ENCODE measurements at places on chromosomes 1 and 21.

DNA sequence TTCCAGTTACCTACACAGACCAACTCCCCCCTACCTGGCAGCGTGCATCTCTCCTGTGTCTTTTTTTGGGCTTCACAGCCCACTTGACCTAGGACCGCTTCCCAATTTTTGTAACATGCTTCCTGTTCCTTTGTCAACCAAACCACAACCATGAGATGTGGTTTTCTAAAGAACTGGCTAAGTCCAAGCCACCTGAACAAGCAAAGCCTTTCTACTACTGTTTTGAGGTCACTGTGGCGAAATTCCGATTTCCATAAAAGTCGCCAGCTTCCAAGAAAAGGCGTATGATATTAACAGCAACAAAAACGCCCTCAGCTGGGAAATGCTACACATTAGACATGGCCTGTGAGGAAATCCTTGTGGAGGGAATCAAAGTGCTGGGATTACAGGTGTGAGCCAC is 12.7 kb upstream of the AK2 start:
- no peak for DNase-seq

DNA sequence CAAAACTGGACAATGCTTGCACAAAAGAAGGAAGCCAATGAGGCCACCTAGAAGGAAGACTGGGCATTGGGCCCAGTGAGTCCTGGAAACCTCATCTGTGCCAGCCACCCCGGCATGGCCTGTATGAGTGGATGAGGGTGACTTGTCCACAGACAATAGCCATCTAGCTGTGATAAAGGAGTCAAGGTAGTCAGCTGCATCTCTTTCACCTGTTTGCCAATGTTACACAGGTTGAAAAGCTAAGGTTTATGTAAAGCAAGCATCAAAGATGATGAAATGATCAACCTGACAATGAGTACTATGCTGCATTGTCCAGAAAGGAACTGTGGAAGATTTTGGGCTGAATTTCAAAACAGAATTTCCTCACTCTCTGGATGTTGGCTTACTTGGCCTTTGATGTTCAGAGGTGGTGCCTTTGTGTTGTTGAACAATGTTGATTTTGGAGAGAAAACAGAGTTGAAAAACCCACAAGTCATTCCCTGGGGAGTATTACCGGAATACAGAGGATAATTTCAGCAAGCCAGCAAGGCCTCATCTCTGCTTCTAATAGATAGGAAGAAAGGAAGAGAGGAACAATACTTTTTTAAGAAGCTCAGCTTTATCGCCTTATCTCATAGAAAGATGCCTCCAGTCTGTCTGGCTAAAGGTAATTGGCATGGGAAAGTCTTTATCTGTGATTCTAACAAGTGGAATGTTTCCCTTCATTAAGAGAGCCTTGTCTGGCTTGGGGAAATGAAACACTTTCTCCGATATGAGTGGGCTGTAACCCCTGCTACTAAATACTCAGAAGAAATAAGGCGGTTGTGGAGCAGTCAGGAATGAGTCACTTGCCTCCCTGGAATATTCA is 11.4 kb upstream of the SELE start:
- no peak for DNase-seq

DNA sequence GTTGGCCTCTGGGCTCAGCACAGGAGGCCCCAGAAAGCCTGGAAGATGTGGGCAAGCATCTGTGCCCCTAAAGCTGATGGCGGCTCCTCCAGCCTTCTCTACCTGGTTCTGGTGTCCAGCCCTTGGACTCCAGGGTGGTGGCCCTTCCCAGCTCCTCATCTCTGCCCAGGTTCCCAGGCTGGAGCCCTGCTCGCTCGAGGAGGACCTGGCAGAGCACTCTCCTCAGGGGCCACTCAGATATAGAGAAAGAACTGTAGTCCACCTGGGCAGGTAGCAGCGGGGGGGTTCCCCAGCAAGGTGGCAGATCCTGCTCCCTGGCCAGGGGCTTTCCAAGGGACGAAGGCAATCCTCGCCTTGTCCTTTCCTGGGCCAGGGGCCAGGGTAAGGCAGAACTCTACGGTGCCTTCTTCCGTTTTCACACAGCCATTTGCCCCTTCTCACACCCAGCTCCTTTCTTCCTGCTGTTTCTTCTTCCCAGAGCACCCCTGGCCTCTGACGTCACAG is 18.9 kb downstream of the WNT4 start:
- DNase-seq: no peak

- DNase-seq: peak; percentile 53
These were observed 113.8 kb downstream of the SYF2 start for GRCh38 chr1:25118546-25118945.
